Heart left ventricle (tissue), 16 donors: ENCODE measurements at places on chromosomes 1 and 21. TPM values are rescaled to one million over a fixed set of nuclear protein-coding genes. Genes with fewer than 3 reads are reported as not detected.

Gene RHD
- not detected for total RNA-seq

Gene C1QTNF12
- 0.83 TPM for total RNA-seq

DNA sequence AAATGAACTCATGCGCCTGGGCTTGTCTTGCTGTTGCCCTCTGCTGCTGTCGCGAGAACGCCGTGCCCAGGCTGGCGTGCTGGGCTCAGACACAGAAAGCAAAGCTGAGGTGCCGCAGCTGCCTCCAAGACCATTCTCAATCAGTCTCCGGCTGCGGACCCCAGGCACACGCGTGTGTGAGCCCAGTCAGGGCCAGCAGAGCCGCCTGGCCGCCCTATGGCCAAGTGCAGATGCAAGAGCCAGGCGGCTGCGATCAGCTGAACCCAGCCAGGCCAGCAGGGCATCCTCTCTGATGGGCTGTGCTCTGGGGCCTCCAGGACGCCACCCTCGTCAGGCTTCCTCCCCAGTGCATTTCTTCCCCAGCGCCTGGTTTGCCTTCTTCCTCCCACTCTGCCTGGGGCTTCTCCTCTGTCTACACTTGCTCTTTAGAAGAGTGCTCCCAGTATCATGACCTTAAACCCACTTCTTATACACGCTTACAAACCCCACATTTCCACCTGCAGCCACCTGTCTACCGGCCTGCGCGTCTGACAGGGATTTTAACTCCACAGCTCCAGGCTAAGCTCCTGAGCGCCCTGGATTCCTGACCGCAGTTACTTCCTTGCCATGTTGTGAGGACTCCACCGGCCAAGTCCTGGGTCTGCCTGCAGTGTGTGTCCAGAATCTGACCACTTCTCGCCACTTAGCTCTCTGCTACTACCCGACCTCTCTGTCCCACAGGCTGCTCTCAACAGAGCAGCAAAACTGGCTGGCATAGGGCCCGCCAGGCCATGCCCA, 21.7 kb upstream of the LRRC47 start:
- DNase-seq, result no peak

DNA sequence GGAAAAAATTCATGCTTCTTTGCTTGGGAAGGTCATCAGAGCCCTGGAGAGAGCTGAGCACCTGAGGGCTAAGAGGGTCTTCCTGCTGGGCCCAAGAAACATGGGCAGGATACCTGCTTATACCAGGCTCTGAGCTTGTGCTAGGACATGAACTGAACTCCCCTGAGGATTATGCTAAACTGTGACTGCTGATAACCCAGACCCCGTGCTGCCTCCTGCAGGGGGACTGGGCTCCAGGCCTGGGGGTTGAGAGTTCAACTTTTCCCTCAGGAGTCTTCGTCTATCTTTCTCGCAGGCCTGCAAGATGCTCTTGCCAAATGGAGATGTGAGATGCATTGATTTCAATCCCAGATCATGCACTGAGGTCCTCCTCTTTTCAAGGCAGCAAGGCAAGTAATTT, 368.5 kb downstream of the HHAT start:
- no peak for DNase-seq

DNA sequence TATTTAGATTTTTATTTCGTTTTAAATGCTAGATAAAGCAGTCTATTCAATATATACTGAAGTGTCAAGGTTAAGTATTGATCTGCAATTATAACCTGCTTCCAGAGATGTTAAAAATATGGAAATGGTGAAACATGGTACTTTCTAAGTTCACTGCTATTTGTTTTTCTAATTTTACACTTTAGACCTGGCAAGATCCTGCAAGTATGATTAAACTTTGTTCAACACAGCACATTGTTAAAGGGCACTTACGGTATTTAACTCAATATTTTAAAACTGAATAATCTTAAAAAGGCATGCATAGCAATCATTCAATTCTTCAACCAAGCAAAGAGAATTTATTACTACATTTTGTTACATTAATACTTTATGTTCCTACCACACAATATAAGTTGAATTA, 35.7 kb upstream of the ZZZ3 start:
- no peak for DNase-seq

DNA sequence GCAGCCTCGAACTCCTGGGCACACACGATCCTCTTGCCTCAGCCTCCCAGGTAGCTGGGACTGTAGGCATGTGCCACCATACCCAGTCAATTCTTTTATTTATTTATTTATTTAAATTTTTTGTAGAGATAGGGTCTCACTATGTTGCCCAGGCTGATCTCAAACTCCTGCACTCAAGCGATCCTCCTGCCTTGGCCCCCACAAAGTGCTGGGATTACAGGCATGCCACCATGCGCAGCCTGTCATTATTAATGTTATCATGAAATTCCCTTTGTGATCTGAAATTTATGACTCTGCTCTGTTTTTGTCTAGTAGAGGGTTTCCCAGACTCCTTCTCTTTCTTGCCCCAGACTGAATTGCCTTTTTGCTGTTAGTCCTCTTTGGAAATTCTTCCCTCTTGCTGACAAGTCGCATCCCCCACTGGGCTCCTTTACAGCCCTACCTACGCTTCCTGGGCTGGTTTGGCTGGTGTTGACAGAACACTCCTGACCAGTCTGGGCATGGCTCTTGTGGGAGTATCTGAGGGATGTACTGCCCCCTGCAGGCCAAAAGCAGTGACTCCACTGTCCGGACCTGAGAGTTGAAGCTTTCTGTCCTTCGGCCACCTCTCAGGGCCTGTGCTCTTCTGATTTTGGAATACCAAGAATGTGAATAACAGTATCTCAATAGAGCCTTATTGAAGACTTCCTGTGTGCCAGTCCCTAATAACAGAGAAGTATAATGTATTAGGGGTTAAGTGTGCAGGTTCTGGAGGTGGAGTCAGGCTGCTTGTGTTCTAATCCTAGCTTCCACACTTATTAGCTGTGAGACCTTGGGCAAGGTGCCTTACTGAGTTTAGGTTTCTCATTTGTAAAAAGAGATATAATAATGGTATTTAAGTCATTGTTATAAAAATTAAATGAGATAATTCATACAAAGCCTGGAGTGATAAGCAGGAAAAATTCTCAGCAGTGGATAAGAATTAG, 28.2 kb downstream of the TCEANC2 start:
- DNase-seq, result peak; percentile 68

- no peak for DNase-seq
Observed at GRCh38 chr1:3504151-3504821, 49.8 kb downstream of the ARHGEF16 start.

- DNase-seq, result peak; percentile 54
Observed at GRCh38 chr21:41802684-41803083, 35.8 kb upstream of the RIPK4 start.

- no peak for DNase-seq
Observed at GRCh38 chr1:53653200-53653575, 85.8 kb downstream of the GLIS1 start.

DNA sequence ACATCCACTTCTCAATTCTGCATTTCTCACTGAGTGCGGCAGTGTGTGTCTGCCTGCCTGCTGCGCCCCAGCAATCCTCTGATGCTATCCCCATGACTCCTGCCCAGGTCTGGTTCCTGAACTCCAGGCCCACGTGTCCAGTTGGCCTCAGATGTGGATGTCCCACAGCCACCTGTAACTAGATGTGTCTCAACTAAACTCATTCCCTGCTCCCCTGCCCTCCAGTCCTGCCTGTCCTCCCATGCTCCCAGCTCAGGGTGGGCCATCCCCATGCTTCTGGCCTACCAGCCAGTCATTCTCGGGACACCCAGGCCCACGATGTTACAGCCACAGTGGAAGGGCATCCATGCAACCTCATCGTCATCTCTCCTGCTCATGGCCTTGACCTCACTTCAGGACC, 76.8 kb downstream of the STUM start:
- DNase-seq, result no peak

DNA sequence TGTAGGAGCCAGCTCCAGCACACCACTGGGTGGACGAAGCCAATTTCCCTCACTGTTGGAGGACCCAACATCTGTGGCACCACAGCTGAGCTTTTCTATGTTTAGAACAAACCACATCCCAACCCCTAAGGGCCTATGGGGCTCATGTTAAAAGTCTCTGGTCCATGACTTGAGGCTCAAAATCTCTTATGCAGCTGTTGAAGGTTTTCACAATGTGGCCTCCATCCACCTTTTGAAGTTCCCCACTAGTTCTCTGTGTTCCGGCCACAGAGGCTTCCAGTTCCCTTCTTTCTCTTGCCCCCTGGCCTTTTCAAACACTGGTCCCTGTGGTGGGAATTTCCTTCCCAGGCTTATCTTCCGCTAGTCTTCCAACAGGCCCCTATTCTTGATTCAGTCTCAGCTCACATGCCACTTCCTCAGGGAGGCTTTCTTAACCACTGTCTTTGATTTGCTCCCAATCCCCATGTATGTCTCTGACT, 3.9 kb upstream of the IFNLR1 start:
- no peak for DNase-seq

- DNase-seq, result no peak
Observed at GRCh38 chr21:43467785-43468184, 40.9 kb upstream of the SIK1 start.

GRCh38 chr21:39537571-39537970, 75.2 kb upstream of the B3GALT5 start:
- DNase-seq, result no peak

GRCh38 chr1:10209590-10209904, 823 bp upstream of the KIF1B start:
- DNase-seq, result no peak

DNA sequence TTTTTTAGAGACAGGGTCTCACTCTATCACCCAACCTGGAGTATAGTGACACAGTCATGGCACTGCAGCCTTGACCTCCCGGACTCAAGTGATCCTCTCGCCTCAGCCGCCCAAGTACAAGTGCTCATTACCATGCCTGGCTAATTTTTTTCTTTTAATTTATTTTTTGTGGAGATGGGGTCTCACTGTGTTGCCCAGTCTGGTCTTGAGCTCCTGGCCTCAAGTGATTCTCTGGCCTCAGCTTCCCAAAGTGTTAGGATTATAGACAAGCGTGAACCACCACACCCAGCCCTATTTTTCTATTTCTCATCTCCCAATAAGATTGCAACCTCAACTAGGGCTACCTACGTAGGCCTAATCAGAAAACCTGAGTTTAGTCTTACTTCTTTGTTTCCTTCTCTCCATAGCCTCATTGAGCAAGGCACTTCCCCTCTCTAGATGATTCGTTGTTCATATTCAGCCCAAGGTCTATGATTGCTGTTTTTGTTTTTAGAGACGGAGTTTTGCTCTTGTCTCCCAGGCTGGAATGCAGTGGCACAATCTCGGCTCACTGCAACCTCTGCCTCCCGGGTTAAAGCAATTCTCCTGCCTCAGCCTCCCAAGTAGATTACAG, 1.1 kb upstream of the KPNA6 start:
- no peak for DNase-seq

GRCh38 chr1:232074265-232074664, 447.7 kb downstream of the DISC1 start:
- DNase-seq, result no peak

DNA sequence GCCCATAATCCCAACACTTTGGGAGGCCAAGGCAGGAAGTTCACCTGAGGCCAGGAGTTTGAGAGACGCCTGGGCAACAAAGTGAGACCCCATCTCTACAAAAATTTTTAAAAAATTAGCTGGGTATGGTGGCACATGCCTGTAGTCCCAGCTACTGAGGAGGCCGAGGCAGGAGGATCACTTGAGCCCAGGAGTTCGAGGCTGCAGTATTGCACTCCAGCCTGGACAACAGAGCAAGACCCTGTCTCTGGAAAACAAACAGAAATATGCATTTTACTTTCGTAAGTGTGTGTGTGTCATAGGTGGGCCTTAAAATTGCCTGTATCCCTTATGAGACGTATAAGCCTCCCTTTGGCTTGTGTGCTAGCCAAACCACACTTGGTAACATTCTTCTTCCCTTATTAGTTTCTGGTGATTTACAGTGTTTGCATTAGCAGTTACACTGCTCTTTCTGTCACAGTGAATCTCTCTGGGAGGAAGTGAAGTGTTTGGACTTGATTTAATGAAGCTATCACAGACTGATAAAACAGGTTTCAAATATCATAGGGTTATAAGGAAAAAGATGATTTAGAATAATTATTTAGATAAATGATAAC, 48.9 kb upstream of the KIF26B start:
- no peak for DNase-seq

DNA sequence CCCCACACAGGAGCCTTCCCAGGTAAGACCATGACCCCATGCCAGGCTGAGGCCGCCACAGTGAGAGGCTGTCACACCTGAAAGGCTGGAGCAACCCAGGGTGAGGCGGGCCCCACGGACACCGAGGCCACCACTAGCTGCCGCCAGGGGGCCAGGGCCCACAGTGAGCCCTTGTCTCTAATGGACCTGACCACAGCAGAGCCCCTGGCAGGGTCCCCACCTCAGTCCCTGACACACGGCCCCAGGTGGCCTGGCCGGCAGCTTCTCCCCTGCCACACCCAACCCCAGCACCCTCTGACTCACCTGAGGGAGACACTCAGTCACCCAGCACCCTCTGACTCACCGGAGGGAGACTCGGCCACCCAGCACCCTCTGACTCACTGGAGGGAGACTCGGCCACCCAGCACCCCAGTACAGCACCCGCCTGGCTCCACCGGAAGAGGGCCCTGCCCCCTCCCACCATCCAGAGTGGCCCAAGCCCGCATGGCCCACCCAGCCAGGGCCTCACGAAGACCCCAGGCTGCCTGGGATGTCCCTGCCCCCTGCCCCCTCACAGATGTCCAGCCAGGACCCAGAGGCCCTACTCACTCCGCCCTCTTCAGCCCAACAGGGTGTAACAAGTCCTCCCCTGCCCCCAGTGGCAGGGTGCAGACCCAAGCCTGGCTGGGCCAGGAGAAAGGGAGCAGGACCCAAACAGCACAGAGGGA, 4.4 kb downstream of the DVL1 start:
- no peak for DNase-seq

- DNase-seq, result no peak
Observed at GRCh38 chr1:156941675-156942074, 21.2 kb downstream of the LRRC71 start.

- no peak for DNase-seq
Observed at GRCh38 chr1:158366783-158367182, 13.1 kb downstream of the CD1E start.

DNA sequence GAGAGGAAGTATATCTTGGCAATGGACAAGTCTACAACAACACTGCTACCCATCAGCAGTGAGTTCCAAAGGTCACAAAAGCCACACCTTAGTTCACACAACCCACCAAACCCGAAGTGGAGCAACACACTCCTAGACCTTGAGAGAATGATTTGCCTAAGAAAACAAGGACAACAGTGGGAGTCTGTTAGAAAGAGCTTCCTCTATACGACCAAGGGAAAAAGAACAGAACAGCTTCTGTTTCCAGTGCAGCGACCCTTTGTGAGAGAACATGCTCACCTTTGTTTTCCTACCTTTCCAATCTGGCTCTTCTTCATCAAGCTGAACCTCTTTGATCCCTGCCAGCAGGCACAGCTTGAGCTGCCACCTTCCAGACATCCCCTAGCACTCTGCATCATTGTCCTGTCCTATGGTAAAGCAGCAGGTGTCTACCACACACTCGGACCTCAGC, 56.7 kb upstream of the PALMD start:
- DNase-seq, result no peak
